ENCODE measurements at places on chromosomes 16 and 17. TPM values are rescaled to one million over a fixed set of nuclear protein-coding genes. Genes with fewer than 3 reads are reported as not detected.

The ZNF469 gene
- total RNA-seq = 5.9 TPM

The ACAP1 gene
- 392 TPM for total RNA-seq

The IL17C gene
- 1.5 TPM for total RNA-seq

The SPNS2 gene
- total RNA-seq = 0.66 TPM

The HBA2 gene
- total RNA-seq = 217 TPM

The ENKD1 gene
- total RNA-seq = 14.3 TPM

The P4HB gene
- 197 TPM for total RNA-seq

The FAM20A gene
- total RNA-seq = not detected

The TBC1D26 gene
- 0.46 TPM for total RNA-seq

The ESRP2 gene
- total RNA-seq = not detected

The KRTAP3-2 gene
- total RNA-seq = not detected

The NPIPB8 gene
- total RNA-seq = 0.44 TPM

The PKMYT1 gene
- total RNA-seq = 1.0 TPM

The CACNG1 gene
- total RNA-seq = not detected

The ACSM3 gene
- total RNA-seq = 76.3 TPM

The TNFRSF13B gene
- 217 TPM for total RNA-seq

The SLC39A11 gene
- total RNA-seq = 35.5 TPM

The C17orf78 gene
- not detected for total RNA-seq

The ADGRG3 gene
- total RNA-seq = not detected

The CCL8 gene
- not detected for total RNA-seq

The MSRB1 gene
- 15.2 TPM for total RNA-seq

The USP32 gene
- total RNA-seq = 48.8 TPM

The ZNF821 gene
- 35.6 TPM for total RNA-seq

The HSD3B7 gene
- 1.2 TPM for total RNA-seq

The WFIKKN2 gene
- total RNA-seq = not detected

The TBC1D28 gene
- total RNA-seq = not detected

The TNP2 gene
- not detected for total RNA-seq

- no peak for DNase-seq
Measured at GRCh38 chr17:50634224-50634914, at the start of gene ABCC3. TSS of gene ABCC3 (plus strand) at chr17:50634881. CDS start at chr17:50634937, 56 bp downstream.

DNA sequence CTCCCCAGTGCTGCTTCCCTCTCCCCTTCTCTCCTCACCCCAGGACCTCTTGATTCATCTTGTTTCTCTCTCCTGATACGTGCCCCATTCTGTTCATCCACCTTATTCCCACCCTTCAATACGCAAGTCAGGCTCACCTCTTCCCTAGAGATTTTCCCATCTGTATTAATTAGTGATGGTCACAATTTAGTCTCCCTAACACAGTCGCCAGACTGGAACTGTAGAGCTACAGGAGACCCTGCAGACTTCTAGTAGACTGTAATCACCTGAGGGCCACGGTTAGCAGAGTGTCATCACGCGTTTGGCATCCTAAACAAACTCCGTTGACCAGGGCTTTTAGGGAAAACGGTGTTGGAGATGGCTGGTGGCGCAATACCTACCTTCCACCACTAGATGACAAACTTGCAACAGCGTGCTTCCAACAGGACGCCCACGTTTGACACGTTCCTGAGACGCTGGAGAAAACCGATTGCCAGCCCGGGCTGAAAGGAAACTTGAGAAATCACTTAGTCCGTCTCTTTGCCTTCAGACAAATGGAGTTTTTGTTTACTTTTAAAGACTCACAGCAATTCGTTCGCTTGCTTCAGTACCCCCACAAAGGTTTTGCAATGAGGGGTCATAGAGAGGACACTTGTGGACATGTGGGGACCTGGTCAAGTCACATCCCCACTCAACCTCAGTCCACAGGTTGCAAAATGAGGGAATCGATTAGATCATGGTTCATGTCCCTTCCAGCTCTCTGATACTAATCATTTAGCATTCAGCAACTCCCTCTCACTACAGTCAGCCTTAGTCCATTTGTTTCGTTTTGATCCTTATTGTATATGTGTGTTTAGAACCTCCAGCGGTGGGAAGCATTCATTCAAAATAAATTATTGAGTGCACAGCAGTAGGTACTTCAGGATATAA lies 20.6 kb downstream of the MYL4 start:
- peak; percentile 86 for DNase-seq

DNA sequence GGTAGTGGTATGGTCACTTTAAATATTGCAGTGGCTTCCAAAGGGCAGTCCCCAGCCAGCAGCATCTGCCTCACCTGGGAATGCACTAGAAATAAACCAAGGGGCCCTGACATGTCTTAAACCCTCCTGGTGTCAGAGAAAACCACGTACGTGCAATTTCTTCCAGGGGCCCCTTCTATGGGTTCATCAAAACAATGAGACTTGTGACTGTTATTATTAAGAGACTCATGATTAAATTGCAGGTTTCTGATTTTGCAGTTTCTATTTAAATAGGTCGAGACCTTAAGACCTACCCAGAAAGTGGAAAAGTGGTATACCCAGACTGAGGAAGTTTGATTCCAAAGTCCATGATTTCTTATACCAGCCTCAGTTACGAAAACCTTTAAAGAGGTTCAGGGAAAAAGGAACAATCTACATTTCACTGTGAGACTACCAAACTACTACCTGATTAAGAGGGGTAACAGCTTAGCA lies 746 bp upstream of the POLG2 start:
- DNase-seq = no peak

GRCh38 chr17:4574448-4575045 lies 9.8 kb upstream of the SMTNL2 start:
- DNase-seq = no peak

DNA sequence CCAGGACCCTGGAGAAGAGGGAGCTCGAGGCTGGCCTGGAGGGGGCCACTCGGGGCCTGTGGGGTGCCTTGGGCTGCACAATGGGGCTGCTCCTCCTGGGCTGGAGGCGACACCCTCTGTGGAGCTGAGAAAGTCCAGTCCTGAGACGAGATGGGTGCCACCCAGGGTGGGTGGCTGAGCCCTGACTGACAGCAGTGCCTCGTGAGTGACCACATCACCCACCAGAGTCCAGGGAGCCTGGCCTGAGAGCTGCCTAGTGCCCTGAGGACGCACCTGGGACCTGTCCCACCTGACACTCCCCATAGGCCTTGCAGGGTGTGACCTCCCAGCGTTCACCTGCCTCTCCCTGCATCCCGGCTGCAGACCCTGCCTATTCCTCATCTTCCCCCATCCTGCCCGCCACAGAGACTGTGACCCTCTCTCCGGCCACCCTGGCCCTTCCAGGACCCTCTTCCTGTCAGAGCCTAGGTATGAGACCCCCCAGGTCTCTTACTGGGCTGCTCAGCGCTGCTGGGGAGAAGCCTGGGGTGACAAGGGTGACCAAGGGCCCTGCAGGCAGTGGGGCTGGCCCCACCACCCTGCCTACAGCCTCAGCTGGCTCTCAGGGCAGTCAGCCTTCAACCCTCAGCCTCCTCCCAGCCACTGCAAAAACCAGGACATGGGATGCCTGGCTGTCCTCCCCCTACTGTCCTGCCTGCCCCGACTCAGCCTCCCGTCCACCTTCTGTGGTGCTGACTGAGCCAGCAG lies 41.2 kb downstream of the TNFRSF13B start:
- DNase-seq = no peak

- no peak for DNase-seq
Measured at GRCh38 chr17:62562656-62563055, 64.8 kb upstream of the MRC2 start.

DNA sequence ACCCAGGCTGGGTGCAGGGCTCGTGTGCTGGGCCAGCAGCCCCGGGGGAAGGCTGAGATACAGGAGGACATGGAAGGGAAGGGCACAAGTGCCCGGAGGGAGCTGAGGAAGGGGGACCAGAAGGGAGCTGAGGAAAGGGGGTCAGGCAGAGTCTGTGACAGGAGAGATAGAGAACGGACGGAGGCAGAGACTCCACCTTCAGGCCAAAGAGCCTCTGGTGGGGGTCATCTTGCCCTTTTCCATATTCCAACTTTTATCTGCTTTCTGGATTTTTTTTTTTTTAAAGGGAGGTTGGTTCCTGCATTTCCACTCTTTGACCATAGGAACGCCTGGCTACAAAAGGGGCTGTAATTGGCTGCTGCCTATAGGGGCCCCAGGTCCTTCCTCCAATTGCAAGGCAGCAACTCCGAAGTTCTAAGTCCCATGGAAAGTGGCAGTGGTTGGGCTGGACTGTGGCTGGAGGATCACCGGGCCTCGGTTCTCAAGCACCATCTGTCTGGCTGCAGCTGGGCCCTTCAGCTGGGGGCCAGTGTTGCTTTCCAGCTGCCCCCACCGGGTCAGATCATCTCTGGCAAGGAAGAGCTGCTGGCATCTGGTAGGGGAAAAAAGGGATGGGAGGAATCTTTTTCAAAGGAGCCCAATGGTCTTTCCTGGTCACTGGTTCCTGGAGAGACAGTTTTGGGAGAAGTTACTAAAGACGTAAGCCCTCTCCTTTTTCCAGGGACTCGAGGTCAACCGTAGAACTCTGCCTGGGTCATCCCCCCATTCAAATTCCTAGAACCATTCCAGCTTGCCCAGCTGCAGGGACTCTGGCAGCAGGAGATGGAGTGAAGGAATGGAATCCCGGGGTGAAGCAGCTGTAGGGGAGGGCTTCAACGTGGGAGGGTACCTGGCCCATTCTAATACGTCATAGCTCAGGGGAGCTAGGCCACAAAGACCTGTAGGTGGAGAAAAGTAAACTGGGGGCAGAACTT lies 13.1 kb upstream of the MRPS23 start:
- DNase-seq = no peak

- no peak for DNase-seq
Measured at GRCh38 chr17:77446940-77447634, 306.3 kb downstream of the SEC14L1 start.

GRCh38 chr16:6143020-6143419 lies 1045.4 kb upstream of the EEF2KMT start:
- no peak for DNase-seq

DNA sequence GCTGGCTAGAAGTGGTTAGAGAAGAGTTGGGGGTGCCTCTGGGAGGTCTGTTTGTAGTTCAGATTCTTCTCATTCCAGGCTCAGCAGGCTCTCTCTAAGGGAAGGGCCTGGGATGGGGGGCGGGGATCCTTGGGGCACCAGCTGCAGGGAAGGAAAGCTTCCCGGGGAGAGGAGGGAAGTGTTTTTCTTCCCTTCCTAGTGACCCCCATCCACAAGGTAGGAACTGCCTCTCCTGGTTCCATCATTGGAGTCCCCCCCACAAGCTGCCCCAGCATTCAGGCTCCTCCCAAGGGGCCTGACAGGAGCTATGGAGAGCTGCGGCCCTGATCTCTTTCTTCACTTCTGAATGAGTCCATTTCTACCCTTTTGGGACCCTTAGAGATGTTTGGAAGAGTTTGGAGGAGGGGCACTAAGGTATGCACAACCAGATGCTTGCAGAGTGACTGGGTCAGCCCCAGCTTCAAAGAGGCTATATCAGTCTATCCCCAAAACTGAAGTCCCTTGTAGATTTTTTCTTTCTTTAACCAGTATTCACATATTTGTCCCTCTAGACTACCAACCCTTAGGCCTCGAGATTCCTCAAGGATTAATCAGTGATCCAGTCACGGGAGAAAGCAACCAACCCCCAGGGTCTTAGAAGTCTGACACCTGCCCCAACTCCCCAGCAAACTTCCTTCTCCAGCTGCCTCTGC lies 13.9 kb upstream of the FZD2 start:
- no peak for DNase-seq

- DNase-seq = no peak
Measured at GRCh38 chr16:85006639-85007038, 4.7 kb downstream of the ZDHHC7 start.

- no peak for DNase-seq
Measured at GRCh38 chr17:4858882-4859260, 25.7 kb downstream of the MINK1 start.

GRCh38 chr16:66131156-66131807 lies 235.2 kb upstream of the CDH5 start:
- DNase-seq = no peak

DNA sequence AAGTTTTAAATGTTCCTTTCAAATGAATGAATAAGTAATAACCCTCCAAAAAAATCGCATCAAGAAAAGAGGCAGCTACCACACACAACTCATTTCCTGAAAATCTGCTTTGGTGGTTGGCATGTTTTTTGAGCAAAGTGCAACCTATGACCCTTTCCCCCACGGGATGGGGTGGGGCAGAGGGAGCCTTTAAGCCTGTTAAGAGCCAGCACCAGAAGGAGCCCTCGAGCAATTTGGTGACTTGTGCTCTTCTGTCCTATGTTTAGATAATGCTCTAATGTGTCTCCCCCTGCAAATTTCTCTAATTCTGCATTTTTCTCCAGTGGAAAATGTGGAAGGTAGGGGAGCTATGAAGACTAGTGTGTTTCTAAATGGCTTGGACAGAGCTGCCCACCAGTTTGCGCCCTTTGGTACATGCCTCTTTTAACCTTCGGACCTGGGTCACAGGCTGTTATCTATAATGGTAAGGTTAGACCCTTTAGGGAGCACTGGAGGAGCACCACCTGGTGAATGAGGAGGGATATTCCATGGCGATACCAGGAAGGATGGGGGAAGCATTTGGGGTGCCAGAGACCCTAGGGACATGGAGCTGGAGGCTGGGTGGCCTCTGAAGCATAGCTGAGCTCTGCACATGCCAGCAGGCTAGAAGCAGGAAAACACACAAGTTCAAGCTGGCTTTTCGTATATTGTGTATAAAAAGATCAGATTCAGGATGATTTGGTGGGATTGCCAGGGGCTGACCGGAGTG lies 1.6 kb downstream of the PYCARD start:
- peak; percentile 64 for DNase-seq

DNA sequence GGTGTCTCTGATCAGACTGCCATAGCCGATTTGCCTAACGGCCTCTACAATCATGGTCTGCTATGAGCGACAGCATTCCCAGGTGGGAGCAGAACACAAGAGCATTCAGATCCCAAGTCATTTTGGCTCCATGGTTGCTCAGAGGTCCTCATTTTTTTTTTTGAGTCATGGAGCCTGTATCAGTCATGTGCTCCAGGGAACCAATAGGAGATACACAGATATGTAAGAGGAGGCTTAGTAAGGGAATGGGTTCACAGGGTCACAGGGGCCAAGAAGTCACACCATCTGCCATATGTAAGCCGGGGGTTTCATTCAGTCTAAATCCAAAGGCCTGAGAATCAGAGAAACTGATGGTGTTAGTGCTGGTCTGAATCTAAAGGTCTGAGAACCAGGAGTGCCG lies 36.8 kb downstream of the CPPED1 start:
- no peak for DNase-seq

- no peak for DNase-seq
Measured at GRCh38 chr17:36671144-36671543, 69.8 kb downstream of the MRM1 start.

GRCh38 chr16:70158261-70158939 lies 15.2 kb upstream of the CLEC18C start:
- no peak for DNase-seq

All from B cell (primary cell).